Fibroblast of skin of left biceps (primary cell): ENCODE measurements at places on chromosomes 3 and 15.
A peak's percentile ranks its signal among the peaks of the same experiment; 100 is the strongest.

GRCh38 chr3:126807795-126808194 is 103.8 kb downstream of the CHCHD6 start:
- DNase-seq = no peak

GRCh38 chr3:160478338-160478737 is 28.8 kb upstream of the TRIM59 start:
- DNase-seq = no peak

DNA sequence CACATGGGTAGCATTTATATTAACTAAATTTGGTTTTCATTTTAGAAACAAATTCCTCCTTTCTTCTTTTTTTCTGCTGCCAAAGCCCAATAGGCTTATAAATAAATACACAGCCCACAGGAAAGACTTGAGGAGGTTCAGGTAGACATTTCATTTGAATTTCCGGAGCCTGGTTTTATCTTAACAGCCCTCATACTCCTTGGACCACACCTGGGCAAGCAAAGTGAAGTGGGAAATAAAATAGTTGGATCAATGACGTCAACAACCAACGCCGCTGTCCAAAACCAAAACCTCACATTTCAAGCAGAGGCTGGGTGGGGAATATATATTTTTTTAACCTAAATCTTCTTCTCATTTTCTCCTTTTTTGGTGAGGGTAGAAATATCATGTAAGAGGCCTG is 53.2 kb downstream of the RFTN1 start:
- no peak for DNase-seq

GRCh38 chr3:121096953-121097352 is 188.9 kb downstream of the STXBP5L start:
- no peak for DNase-seq

DNA sequence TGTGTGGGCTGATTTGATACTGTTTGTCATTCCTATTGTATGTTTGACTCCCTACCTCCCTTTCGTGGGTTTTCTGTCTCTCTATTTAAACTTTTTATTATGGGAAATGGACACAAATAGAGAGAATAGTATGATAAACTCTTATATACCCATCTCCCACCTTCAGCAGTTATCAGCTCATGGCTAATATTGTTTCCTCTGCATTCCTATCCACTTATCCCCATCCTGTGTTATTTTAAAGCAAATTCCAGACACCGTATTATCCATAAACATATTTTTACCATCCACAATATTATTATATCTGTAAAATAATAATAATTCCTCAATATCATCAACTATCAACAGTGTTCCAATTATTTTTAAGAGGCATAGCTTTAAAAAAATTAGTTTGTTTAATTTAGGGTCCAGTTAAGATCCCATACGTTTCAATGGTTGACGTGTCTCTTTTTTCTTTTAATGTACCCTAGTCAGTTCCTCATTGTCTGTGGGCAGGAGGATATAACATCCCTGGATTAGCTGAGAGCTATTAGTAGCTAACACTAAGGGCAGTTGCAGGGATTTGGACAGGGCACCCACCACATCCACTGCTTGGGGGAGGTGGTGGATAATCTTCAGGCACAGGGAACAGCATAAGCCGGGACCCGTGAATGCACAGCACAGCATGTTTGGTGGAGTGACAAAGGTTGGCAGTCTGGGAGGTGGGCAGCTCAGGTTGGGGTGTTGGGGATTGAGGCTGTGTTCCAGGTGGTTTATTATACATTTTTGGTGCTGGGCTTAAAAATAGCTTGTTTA is 23.5 kb downstream of the PLCL2 start:
- DNase-seq = no peak

DNA sequence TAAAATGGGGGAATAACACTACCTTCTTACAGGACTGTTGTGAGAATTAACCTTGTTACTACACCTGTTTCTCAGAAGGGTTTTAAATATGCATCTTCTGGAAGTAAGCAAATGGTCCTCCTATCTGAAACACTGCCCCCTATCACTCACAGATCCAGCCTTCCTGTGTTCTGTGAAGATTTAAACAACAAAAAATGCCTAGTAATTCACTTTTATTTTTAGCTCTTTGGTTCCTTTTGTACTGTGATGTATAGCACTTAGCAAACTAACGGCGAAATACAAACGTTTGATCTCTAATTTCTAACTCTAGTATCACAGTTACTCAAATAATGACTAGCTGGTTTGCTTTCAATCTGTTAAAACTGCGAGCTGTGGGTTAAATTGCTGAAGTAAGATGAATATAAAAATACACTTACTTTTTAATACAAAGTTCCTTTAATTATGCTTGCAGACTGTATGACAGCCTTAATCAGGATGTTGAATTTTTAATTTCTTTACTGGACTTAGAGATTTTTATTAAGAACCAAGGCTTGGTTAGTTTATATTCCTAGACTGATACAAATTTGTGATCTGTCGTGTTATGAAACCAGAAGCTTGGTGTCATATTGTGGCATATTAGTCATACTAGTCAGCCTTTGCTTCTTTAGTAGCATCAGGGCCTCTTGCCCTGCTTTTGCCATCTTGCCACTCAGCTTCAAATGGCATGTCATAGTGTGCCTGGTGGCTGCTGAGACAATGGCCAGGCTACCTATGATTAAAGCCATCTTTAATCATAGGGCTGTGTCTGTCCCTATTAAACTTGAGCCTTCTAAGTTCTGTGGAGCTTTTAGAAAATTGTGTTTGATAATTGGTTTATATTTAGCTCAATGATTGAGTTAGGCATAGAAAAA is 9.2 kb downstream of the EIF3J start:
- no peak for DNase-seq

- DNase-seq = no peak
Observed at GRCh38 chr15:80445300-80446041, 41.3 kb downstream of the ARNT2 start.

GRCh38 chr3:12194669-12195161 is 36.0 kb upstream of the TIMP4 start:
- no peak for DNase-seq

- DNase-seq = peak; percentile 19
Observed at GRCh38 chr15:35725353-35725752, 179.4 kb upstream of the DPH6 start.

GRCh38 chr3:47536967-47537366 is 23.5 kb upstream of the ELP6 start:
- no peak for DNase-seq

GRCh38 chr3:123290962-123291361 is 89.2 kb downstream of the SEC22A start:
- DNase-seq = no peak
